ENCODE measurements at places on chromosomes 5 and 9.

DNA sequence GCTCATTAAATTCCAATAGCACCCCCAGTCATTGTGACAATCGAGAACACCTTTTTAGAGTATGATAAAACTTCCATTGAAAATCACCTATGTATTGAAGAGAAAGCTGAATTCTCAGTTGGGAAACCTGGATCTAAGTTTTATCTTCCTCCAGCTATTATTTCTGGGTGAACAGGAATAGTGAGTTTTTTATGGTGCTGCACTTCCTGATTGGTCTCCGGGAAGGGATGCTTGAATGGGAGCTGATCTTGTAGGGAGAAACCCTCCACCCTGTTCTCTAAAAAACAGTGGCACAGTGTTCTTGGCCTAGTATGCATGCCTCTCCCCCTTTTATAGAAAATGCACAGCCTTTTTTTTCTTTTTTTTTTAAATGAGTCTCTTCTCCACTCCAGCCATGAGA lies 112.2 kb downstream of the ACTBL2 start:
- no peak for DNase-seq

DNA sequence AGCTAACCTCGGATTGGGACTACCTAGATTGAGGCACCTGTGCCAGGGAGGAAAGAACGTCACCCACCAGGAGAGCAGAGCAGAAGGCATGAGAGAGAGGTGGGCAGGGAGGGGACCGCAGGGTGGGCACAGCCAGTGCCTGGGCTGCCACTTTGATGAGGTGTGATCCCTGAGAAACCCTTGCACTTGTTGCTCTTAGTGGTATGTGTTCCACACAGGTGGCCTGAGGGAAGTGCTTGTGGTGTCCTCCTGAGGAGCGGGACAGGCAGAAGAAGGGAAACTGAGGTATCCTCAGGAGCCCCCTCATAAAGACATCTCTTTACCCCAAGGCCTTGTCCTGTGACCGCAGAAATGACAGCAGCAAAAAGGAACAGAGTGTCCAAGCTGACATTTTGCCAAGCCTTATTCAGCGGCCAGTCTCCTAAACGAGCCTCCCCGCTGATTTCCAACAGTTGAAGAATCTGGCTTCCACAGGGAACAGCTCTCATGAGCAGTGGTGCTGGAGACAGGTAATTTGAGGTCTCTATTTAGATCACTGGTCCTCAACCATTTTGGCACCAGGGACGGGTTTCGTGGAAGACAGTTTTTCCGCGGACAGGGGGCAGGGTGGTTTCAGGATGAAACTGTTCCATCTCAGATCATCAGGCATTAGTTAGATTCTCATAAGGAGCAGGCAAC lies 82.4 kb downstream of the FOXD1 start:
- no peak for DNase-seq

GRCh38 chr5:3226196-3226920 lies 369.3 kb upstream of the IRX1 start:
- no peak for DNase-seq

DNA sequence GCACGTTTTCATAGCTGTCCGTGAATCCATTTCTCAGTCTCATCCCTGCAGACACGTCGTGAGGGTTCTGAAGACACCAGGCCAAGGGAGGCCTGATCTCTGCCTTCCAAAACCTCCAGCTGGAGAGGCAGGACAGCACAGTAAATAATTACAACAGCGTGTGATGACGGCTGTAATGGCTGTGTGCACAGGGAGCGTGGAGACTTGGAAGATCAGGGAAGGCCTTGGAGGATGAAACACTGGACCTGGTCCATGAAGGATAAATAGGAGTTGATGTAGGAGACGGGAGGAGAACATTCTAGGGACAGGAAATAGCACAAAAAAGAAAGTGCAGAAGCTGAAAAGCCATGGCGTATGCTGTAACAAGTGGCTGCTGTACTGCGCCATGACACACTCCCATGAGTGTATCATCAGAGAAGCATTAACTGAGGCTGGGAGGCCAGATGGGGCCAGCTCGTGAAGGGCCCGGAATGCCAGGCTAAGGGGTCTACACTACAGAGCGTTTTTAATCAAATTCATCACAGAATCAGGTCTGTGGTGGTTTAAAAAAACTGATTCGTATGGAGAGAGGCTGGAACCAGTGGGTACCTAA lies 97.2 kb downstream of the CRB2 start:
- no peak for DNase-seq

DNA sequence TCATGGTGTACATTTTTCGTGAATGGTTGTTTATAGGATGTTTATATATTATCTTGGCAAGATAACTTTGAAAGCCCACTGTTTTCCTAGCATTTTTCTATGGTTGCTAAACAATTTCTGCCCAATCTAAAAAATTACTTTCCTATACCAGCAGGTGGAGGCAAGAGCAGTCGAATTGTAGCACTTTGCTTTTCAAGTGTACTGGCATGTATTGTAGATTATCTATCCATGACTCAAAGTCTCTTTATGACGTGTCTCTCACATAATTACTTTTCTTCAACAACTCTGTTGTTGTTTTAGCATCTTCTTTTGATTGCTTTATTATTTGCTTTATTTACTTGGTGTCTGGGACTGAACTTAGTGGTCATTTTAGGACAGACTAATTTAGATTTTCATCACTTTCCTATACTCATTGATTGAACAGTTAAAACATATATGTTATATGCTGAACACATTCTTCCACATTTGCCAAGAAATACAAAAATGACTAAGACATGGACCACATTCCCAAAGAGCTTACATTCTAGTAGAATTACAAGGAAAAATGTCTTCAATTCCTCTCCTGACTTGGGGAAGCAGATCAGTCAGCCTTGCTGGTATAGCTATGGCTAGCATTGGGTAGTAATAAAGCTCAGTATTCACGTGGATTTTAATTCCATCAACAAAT lies 20.7 kb downstream of the NLN start:
- DNase-seq: no peak

GRCh38 chr5:40447438-40447837 lies 232.3 kb upstream of the PTGER4 start:
- DNase-seq: no peak

DNA sequence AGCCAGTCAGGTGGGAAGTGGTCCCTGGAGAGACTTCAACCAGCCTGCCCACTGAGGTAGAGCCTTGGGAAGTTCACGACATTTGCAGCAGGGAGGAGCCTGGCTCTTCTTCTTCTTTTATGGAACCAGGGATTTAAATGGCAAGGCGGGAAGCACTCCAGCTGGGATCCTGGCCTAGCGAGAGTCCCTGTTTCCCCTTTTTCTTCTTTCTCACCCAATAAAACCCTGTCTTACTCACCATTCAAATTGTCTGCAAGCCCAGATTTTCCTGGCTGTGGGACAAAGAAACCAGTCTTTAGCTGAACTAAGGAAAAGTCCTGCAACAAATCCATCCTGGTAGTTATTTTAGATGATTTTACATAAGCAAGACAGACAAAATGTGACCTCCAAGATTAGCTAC lies 503.7 kb downstream of the CDH10 start:
- no peak for DNase-seq

- DNase-seq: no peak
Observed at GRCh38 chr5:38892363-38892762, 46.6 kb downstream of the OSMR start.

DNA sequence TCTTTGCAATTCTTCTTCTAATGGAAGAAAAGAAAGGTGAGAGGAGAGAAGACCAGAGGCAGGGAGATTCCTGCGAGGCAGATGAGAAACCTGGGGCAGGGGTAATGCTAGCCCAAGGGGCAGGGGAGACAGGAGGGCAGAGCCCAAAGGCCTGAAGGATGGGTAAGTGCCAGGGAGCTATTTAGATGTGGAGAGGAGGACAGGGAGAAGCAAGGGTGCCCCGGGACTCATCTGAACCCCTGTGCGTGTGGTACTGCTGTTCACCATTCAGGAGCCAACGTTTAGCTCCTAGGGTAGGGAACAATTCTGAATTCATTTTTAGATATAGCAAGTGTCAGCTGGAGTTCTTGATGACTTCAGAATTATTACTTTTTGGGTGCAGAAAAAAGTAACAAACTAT lies 122.7 kb upstream of the ALDH1B1 start:
- DNase-seq: no peak

- no peak for DNase-seq
Observed at GRCh38 chr9:113587471-113588031, 124.0 kb downstream of the RGS3 start.

DNA sequence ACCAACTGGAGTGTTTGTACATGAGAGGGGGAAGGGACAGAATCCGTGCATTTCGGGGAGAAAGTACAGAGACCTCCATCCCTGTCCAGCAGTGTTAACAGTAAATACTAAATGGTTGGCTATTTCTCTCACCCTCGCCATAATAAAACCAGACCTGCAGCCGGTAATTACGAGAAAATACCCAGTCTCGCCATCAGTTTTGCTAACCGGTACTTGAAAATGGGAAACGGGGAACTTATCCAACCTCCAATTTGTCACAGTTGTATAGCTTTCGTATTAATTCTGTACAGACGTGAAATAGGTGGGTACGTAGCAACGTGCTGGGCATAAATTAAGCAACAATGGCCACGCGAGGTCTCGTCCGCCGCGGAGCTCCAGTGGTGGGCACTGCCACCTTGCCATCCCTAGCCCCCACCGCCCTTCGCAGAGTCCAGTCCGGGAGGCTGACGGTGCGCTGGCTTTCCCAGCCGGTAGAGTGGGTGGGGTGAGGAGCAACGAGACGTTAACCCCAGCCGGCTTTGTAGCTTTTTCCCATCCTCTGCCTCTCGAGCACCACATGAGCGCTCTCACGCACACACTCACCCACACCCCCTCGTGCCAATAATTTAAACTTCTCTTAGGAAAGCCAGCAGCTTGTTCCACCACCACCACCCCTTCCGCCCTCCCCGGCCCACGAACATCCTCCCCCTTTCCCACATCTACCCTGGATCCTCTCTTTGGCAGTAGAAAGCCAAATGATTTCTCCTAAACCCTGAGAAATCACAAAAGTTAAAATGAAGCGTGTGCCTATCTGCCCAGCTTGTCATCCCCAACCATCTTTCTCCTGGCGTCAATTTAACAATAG lies 1.8 kb downstream of the ELAVL2 start:
- no peak for DNase-seq

GRCh38 chr5:15116996-15117395 lies 245.4 kb upstream of the ANKH start:
- DNase-seq: no peak

GRCh38 chr5:44885903-44886302 lies 77.2 kb downstream of the MRPS30 start:
- DNase-seq: no peak

DNA sequence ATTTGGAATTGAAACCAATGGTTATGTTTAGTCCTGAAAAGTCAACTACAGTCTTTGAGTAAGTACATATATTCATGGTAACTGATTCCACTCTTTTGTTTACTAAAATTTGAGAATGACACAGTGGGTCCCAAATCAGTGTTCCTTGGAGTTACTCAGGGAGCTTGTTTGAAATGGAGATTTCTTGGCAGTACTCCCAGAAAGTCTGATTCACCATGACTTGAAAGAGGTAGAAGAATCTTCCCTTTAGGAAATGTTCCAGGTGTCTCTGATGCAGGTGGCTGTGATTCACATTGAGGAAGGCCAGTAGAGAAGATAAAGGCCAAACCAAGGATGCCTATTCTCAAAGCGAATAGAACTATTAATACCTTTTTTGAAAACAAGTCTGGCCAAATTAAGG lies 1078.3 kb downstream of the CDH12 start:
- no peak for DNase-seq

DNA sequence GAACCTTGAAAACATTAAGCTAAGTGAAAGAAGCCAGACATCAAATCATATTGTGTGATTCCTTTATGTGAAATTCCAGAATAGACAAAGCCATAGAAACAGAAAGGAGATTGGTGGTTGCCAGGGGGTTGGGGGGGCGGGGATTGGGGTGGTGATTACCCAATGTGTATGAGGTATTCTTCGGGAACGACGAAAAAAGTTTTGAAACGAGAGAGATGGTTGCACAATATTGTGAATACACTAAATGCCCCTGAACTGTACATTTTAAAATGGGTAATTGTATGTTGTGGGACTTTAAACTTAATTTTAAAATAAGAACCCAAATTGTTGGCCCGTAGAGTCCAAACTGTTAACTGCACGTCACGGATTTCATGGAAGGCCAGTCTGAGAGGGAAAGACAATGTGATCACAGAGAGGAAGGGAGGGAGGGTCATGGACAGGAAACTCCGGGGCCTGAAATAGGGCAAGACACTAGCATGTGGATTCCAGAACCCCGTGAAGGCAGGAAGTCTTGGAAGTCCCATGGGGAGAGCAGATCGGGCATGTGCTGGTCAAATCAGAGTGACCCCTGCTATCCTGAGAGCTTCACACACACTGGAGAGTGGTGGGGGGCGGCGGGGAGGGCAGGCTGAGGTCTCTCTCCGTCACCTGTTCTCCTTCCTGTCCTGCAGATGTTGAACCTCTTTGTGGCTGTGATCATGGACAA lies 218.4 kb downstream of the CACNA1B start:
- no peak for DNase-seq

GRCh38 chr9:6106711-6107339 lies 91.4 kb upstream of the RANBP6 start:
- no peak for DNase-seq

DNA sequence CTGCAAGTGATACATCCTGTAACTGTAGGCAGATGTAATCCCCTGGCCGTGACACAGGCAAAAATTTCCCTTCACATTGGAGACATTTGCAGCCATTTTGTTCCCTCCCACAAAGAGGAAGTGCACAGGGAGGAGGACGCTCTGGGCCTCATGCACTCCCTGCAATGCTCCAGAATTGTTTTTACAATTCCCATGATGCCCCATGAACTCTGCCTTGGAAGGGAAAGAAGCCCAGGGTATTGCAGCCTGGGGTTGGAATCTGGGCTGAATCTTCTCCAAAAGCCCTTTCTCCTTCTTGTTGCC lies 491.7 kb downstream of the CCDC171 start:
- no peak for DNase-seq

- no peak for DNase-seq
Observed at GRCh38 chr5:81904166-81904565, 67.7 kb upstream of the ATG10 start.

DNA sequence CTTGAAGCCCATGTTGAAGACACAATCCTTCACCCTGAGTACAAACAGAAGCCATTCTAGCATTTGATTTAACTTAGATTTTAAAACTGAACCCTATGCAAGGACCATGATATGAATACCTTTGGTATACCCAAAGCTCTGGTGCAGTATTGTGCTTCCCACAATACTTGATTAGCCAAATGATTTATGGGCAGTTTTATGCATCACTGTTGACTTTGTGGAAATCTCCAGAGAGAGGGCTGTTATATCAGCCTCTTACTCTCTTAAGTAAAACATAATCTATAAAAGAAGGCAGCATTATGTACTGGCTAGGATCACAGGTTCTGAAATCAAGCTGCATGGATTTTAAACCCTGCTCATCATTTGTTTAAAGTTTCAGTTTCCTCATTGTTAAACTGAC lies 762.8 kb downstream of the EFNA5 start:
- DNase-seq: no peak

Data from stimulated activated CD4-positive, alpha-beta T cell treated with anti-CD3 and anti-CD28 coated beads, TNF-alpha, amount 100 ng/mL, for 48 hours (primary cell).